ENCODE measurements at places on chromosomes 3 and 15.
A peak's percentile ranks its signal among the peaks of the same experiment; 100 is the strongest.

- DNase-seq, result no peak
Measured at GRCh38 chr3:175066617-175067415, 207.7 kb downstream of the NAALADL2 start.

- DNase-seq, result no peak
Measured at GRCh38 chr3:105166893-105167292, 199.8 kb upstream of the ALCAM start.

DNA sequence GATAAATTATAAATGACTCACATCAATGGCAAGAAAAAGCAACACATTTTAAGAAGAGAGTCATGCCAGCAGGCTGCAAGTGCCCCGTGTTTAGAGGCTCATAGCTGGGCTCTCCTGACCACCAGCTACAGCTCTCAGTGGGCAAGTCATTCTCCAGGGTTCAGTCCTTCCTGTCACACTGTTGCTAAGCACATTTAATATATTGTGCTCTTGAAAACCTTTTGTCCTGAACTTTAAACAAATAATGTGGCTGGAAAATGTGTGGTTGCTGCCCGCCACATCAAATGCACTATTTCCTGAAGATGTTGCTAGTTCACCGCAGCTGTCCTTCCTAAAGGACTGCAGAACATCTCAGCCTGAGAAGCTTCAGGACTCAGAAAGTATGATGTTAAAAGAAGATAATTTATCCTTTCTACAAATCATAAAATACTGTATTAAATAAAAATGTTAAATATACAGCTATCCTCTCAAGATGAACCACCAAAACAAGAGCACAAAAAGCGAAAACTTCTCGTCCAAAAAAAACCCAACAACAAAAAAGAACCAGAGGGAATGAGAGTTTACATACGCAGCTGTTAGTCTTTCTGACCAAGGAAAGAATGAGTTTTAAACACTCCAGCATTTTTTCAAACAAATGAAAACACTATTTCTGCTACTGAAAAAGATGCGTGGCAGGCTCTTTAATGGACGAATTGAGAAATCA lies 951 bp downstream of the TARS3 start:
- peak; percentile 28 for DNase-seq

DNA sequence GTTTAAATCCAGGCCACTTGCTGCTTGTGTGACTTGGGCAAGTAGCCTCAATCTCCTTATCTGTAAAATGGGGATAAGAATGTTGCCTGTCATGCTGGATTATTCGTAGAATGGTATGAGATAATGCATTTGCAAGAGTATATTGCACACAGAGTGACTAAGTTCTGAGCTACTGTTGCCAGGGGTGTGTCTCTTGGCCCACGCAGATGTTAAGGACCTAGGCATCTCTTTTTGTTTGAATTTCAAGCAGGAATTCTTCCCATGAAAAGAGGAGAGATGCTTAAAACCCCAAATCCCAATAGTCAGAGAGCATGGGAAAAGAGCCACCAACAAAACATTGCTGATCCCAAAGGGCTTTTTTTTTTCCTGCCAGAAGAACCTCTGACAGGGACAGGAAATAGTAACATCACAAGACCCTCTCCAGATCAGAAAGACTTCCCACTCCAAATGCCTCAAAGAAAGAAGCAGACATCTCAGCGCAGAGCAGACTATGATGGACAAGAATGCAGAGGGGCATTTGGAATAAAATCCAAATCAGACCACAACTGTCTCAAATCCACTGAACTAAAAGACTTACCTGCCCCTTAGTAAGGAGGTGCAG lies 90.5 kb downstream of the MRPL46 start:
- no peak for DNase-seq

- DNase-seq, result no peak
Measured at GRCh38 chr3:102544741-102545140, 109.9 kb downstream of the ZPLD1 start.

GRCh38 chr15:42581272-42581730 lies 5.9 kb downstream of the STARD9 start:
- DNase-seq, result peak; percentile 87

DNA sequence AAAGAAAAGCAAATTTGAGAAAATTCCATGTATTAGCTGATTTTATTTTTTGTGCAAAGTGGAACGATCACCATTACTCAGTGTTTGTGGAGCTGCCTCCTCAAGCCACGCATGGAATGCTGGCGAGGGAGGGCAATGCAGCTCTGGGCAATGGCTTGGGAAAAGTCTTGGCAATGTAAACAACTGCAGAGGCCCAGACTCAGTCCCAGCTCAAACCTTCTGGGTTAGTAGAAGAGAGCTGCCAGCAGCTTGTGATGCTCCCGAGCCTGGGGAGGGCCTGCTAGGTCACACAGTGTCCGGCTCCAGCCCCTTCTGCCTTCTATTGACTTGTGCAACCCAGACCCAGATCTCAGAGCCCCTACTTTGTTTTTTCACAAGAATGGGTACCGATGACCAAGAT lies 4.3 kb downstream of the EPHB1 start:
- peak; percentile 23 for DNase-seq

GRCh38 chr15:67544475-67544874 lies 2.0 kb downstream of the MAP2K5 start:
- DNase-seq, result no peak

- DNase-seq, result peak; percentile 34
Measured at GRCh38 chr3:132231633-132232032, 85.6 kb upstream of the ACP3 start.

GRCh38 chr3:14505001-14505802 lies 34.9 kb downstream of the GRIP2 start:
- DNase-seq, result no peak

- no peak for DNase-seq
Measured at GRCh38 chr3:108393128-108393900, 97.0 kb downstream of the HHLA2 start.

DNA sequence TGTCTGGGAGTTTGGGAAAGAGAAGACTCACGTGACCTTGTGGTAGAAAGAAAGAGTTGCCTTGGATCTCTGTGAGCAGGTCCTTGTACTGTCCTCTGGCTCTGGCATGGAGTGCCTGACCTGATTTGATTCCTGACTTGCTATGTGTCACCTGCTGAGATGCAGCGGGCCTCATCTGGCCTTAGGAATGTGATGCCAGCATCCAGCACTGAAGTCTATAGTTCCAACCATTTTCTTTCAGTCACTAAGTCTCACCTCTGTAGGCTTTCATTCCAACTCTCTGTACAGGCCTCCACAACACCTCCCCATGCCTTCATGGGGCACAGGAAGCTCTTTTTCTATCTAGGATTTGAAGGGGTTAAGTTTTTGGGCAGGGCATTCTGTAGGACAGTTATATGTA lies 12.1 kb upstream of the OXSR1 start:
- DNase-seq, result no peak

- DNase-seq, result no peak
Measured at GRCh38 chr3:53256704-53257055, 858 bp upstream of the TKT start.

DNA sequence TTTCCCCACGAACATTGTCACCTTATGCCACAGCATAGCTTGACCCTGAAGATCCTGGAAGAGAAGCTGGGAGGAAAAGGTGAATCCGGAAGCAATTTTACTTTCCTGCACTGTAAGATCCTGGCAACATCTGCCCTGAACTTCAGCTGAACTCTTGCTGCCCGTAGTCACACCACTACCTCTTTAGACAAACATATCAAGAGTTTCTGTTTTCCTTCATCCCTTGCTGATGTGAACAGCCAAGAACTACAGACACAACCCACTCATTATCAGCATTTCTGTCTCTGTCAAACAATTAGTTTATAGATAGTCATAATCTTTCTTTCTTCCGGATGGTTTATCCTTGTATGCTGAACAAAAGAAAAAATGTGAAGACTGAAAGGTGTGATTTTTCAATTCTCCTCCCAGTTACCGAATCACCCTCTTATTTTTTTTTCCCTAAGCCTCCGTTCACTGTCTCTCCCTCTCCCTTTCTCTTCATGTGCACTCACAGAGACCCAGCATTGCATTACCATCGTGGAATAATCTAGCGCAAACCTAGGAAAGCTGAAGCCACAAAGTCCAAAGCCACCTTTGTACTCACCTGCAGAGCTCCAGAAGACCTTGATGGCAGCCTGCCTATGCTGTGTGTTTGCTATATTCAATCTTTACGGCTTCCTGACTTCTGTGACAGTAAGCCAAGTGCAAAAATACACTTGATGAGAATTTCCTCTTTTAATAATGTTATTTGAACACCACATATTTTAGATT lies 229.2 kb downstream of the CDIN1 start:
- no peak for DNase-seq

DNA sequence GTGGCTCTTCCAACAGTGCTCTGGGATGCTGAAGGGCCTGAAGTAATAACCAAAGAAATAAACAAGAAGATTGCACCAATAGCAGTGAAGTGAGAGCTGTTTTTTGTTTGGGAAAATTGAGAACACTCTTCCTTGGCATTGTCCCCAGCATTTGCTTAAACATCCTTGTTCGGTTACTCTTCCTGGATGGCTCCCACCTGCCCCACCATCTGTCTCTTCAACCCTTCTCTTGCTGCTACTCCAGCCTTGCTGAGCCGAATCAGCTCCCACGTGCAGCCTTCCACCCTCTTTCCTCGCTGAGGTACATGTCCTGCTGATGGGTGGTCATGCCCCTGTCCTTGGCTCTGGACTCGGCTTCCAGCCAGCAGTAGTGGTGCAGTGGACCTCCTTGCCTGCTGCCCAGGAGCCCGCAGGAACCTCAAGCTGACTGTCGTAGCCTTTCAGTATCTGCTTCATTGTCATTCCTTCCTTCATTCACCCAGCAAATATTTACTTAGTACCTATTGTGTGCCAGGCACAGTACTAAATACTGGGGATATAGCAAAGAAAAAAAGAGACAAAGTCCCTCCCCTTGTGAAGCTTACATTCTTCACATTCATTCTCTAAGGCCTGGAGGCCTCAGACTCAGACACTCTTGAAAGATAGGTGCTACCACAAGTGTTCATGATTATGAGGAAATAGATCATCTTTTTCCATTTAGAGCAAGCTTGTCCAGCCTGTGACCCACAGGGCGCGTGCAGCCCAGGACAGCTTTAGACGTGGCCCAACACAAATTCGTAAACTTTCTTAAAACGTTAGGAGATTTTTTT lies 17.1 kb upstream of the VILL start:
- DNase-seq, result no peak
